ENCODE measurements at places on chromosomes 5 and 9.

- peak overlapping the region; percentile 19 for H3K27ac ChIP-seq
- no peaks in the 10 kb centered on the region for H3K27me3 ChIP-seq
- peaks cover 15% of the 10 kb centered on the region for H3K36me3 ChIP-seq
- peak; percentile 69 for DNase-seq
- H3K4me3 ChIP-seq = no peak overlapping the region
Observed at GRCh38 chr5:139474890-139475791, 4.3 kb downstream of the SMIM33 start.

GRCh38 chr5:133328800-133329199, 277.0 kb downstream of the HSPA4 start:
- H3K27me3 ChIP-seq = no peaks in the 10 kb centered on the region
- DNase-seq = no peak
- H3K4me3 ChIP-seq = no peak overlapping the region
- H3K27ac ChIP-seq = no peak overlapping the region
- no peaks in the 10 kb centered on the region for H3K4me1 ChIP-seq
- no peaks in the 10 kb centered on the region for H3K36me3 ChIP-seq

DNA sequence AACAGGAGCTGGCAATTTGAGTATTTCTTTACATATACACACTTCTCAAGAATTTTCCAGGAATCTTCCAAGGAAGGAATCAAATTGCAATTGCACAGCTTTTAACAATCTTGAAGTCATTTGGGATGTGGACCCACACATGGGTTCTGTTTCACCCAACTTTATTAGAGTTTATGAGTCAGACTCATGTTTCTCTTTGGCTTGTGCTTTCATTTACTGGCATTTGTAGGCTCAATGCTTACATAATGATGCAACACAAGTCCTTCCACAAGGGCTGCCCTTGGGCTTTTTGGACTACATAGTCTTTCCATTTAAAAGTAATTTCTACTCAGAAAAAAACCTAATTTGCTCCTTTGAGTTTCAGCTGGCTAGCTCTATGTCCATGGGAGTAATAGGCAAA, 4.6 kb upstream of the CDC37L1 start:
- H3K4me1 ChIP-seq = no peaks in the 10 kb centered on the region
- H3K36me3 ChIP-seq = no peaks in the 10 kb centered on the region
- no peaks in the 10 kb centered on the region for H3K27me3 ChIP-seq
- no peak overlapping the region for H3K4me3 ChIP-seq

- peaks cover 18% of the 10 kb centered on the region for H3K4me1 ChIP-seq
- DNase-seq = peak; percentile 97
- no peaks in the 10 kb centered on the region for H3K36me3 ChIP-seq
- H3K4me3 ChIP-seq = peak overlapping the region; percentile 20
Observed at GRCh38 chr9:94139672-94140417, 55.6 kb downstream of the PTPDC1 start.

Data from fibroblast of lung (primary cell).